ENCODE measurements at places on chromosomes 2 and 18. TPM values are rescaled to one million over a fixed set of nuclear protein-coding genes. Genes with fewer than 3 reads are reported as not detected.

- DNase-seq = peak; percentile 40
These were observed 97.9 kb upstream of the KLHL29 start for GRCh38 chr2:23286758-23287704.

DNA sequence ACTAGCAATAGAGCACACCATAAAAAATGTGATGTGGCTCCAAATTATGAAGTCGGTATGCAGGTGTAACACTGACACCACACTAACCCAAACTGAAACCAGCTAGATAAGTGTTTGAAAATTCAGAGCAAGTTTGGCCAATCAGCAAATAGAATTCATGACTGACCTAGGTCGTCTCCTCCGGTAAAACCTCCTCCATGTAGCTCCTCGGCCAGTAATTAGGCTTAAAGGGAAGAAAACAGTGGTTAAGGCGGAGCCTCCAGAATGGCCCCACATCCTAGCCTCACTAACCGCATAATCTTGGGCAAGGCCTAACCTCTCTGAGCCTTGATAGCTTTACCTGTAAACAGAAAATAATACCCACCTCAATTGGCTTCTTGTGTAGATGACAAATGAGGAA is 30.1 kb downstream of the C1D start:
- DNase-seq = no peak

DNA sequence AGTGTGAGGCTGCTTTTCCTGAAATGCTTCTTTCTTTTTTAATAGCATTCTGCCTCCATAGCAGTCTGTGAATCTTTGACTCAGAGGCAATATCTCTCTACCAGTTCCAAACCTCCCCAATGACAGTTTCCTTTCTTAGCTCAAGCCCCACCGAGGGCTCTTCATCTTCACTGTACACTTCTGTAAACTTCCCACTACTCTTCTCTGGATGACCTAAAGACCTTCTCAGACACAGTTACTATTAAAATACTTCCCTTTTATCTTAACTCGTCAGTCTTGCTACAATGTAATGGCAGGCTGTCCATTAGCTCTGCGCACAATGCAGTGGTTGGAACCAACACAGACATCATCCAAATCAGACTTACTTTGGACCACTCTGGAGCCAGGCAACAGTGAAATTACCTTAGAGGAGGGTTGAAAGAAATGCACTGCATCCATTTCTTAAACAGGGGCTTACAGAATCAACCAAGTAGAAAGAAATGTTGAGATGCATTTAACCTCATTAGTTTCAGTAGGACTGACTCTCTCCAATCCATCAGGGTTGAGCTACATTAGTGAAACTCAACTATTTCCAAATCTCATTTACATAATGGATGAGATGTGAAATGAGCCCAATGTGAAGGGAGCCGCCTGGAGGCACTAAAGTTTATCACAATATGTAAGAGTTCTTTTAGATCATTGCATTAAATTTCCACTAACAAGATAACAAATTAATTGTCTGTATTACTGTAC is 343.8 kb downstream of the SETBP1 start:
- DNase-seq = no peak

- no peak for DNase-seq
These were observed 5.7 kb upstream of the LPIN1 start for GRCh38 chr2:11740723-11741122.

GRCh38 chr18:77199707-77200106 is 49.9 kb upstream of the GALR1 start:
- no peak for DNase-seq

Gene STAT4
- 0.55 TPM for total RNA-seq

- DNase-seq = no peak
These were observed 113.6 kb upstream of the ANKRD30BL start for GRCh38 chr2:132275396-132275795.

DNA sequence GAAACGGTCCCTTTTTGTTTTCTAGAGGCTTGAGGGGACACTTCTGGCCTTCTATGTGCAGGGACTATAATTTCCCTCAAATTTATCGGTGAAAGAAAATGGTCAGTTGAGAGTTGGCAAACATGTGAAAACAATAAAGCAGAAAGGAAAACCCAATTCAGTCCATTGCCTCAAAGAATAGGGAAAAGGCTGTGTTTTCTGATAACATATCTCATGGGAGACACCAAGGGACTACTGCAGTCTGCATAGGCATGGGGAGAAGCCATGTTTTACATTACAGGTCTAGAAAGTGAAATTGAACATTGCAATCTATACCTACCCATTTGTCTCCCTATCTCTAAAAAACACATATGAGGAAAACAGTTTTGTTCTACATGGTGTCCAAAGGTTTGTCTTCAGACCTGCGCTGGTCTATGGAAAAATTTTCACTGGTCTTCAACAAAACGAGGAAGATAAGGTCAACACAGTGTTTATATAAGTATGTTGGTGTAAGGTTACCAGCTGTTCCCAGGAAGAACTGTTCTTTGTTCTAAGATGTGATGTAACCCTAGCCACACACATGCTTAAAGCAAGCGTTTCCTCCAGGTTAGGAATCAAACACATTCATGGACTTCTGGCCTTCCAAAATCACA is 179.7 kb downstream of the MREG start:
- DNase-seq = no peak

Gene SIGLEC15
- total RNA-seq = 0.12 TPM

Gene TXNDC2
- total RNA-seq = 0.05 TPM

DNA sequence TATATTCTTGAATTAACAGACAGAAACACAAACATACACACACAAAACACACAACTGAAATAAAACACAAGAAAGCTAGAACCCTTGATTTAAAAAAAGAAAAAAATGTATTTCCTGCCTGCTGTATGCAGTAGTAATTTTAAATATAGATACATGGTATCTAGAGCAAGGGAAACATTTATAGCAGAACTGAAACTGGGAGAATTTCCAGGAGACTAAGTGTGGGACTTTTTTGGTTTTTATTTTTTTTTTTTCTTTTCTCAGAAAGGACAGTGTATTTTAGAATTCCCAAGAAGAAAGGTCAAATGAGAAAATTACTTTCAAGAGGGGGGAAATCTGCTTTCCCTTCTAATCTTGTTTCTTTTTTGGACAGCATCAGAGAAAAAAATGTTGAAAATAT is 558.9 kb upstream of the PKDCC start:
- no peak for DNase-seq

DNA sequence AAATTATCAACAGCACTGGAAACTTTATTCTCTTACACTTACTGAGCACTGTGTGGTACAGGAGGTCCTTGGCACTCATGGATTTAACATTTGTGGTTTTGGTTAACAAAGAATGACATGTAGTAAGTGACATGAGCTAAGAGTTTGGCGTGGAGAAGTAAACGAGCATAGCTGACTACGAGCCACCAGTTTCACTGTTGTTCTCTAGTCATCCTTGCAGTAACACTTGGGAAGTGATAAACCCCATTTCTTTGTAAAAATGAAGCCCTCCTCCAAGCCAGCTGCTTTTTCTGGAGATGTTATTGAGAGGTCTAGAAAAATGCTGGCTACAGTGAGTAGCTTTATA is 32.7 kb downstream of the QPCT start:
- DNase-seq = peak; percentile 16

GRCh38 chr2:190023860-190024259 is 38.7 kb downstream of the MSTN start:
- peak; percentile 62 for DNase-seq

Gene RAB3GAP1
- total RNA-seq = 50.3 TPM

DNA sequence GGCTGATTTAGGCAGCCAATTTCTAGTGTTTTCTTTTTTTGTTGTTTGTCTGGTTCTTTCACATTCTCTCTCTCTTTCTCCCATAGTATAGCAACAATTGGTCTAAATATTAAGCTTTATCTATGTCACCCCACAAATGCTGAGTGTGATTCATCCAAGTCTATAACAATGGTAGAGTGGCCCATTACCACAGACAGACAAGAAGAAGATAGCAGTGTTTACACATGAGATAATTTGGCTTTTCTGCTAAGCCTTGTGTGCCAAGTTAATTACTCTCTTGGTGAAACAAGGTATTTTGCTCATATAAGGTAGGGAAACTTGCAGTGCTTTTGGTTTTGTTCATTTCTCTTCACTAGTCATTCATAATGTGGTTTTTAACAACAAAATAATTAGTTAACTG is 166.5 kb downstream of the SLC8A1 start:
- DNase-seq = no peak

GRCh38 chr2:172370821-172371455 is 56.4 kb upstream of the ITGA6 start:
- DNase-seq = no peak

Gene CPLX4
- total RNA-seq = not detected

Gene LAMA1
- total RNA-seq = 7.2 TPM

- DNase-seq = no peak
These were observed 465 bp downstream of the RBM44 start for GRCh38 chr2:237799060-237799428.

Gene MDH1B
- total RNA-seq = 9.2 TPM

GRCh38 chr2:185128996-185129395 is 530.7 kb downstream of the ZNF804A start:
- no peak for DNase-seq

Gene UCN
- total RNA-seq = 4.1 TPM

Gene SULT1C4
- total RNA-seq = not detected

DNA sequence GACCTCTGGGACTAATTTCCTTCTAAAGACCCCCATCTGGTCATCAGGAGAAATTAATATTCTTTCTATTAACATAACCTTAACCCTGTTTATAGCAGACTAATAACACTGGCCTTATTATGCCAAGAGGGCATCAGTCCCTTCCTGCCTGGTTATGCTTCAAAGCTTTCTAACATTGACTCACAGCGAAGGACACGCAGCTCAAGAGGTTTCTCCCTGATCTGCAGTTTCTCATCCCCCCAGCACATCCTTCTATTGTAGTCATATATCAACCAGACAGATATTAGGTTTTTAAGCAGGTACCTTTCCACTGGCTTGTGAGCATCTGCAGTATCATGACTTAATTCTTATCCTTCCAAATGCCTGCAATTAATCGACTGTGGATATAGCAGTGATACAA is 100.0 kb upstream of the CXCR4 start:
- no peak for DNase-seq

DNA sequence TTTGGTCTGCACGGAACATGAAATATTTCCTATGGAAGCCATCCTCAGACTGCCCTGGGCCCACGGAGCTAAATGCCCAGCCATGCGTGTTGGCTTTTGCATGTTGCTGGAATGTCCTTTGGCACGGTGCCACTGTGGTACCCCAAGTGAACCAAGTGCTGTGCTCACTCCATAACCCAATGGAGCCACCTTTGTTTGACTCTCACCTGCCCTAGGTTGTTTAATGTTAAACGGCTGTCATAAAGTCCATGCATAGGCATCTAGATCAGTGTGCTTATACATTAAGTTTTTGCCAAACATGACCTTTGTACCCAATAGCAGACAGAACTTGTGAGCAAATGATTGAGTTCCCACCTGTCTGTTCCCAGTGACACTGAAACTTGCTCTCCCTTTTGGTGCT is 59.9 kb upstream of the TMEM87B start:
- no peak for DNase-seq

GRCh38 chr2:100650151-100650550 is 87.4 kb downstream of the PDCL3 start:
- DNase-seq = no peak

DNA sequence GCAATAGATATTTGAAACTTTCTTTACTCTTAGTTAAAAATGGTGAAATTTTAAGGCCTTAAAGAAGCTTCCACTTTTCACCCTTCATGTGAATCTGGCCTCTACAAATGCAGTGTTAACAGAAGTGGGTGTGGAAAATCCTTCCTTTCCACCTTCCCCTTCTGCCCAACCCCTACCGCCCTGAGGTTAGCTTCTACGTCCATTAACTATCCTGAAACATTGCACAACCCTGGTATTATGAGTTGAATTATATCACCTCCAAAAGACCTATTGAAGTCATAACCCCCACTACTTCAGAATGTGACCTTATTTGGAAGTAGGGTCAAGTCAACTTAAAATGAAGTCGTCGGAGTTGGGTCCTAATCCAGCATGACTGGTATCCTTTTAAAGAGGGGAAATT is 80.8 kb upstream of the ACSL3 start:
- DNase-seq = no peak

Gene KCNE4
- total RNA-seq = not detected

DNA sequence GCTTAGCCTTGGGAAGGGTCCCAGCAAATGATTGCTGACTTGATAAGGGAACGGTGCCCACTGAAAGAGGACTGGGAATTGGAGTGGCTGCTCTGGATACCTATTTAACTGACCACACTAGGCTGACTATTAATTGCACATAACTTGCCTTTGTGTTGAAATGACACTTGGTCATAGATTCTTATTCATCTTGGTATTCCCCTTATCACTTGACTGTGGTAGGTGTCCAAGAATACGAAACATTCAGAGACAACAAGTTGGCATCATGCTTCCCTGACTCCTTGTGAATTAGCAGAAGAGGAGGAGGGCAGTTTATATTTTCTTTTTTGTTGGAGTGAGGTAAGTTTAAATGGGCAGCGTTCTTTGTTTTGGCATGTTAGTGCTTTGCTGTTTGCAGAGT is 13.4 kb downstream of the FMNL2 start:
- peak; percentile 60 for DNase-seq

All from A172 (cell line).